ENCODE measurements at places on chromosomes 4 and X. TPM values are rescaled to one million over a fixed set of nuclear protein-coding genes. Genes with fewer than 3 reads are reported as not detected.

The ACSL4 gene
- 53.2 TPM for total RNA-seq

The PPEF1 gene
- total RNA-seq: 0.13 TPM

The GPC4 gene
- not detected for total RNA-seq

The UCP1 gene
- total RNA-seq: not detected
